ENCODE measurements at places on chromosomes 13 and 19.
A peak's percentile ranks its signal among the peaks of the same experiment; 100 is the strongest.

DNA sequence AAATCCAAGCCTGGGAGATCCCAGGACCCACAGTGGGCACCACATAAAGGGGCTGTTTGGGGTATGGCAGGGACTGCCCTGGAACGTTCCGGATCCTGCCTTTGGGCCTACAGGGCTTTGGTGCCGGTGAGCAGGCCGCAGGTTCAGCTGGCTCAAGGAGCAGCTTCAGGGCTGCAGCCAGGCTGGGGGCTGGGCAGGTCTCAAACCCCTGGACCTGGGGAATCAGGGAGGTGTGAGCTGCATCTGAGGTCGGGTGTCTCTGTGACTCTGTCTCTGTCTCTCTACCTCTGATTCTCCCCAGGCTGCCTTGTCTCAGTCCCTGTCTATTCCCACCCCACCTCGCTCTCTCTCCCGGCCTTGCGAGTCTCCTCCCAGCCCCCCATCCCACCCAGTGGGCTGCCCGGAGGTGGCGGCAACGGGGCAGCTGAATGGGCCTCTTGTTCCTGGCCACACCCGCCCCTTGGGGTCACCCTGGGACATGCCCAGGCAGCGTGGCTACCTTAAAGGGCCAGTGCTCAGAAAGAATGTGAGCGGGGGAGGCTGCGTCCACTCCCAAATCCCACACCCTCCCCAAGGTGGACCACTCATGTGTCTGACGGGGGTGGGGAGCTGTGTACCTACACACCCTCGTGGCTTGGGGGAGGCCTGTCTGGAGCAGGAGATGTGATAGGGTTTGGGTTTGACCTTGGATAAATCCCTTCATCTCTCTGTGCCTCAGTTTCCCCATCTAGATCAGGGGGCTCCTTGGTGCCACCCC lies 31.1 kb downstream of the NFIC start:
- no peak for DNase-seq

DNA sequence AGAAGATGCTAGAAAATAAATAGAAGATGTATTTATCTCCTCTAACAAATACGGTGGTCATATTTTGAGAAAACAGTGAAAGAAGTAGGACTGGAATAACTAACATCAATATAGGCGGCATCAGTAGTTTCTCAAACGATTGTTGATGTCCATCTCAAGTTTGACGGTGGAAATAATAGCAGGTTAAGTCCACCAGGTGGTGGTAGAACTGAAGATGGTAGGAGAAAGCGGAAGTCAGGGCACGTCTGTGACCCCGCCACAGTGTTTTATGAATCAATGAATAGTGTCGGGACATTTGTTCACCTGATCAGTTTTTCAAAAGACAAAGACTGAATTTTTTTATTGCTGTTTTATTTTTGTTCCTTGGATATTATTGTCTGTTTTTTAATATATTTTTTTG lies 706.4 kb upstream of the SLC10A2 start:
- no peak for DNase-seq

DNA sequence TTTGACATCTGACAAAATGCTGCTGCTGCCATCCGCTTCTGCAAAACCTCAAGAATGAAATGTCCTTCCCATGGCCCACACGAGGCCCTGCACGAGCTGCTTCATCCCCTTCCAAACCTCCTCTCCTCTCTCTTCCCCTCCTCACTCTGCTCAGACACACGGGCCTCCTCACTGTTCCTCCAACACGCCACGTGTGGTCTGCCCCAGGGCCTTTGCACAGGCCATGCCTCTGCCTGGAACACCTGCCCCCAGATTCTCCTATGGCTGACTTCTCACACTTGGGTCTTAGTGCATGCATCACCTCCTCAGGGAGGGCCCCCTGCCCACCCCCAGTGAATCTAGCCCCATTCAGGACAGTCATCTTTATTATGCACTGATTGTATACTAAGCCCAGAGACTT lies 15.9 kb downstream of the NRTN start:
- no peak for DNase-seq

DNA sequence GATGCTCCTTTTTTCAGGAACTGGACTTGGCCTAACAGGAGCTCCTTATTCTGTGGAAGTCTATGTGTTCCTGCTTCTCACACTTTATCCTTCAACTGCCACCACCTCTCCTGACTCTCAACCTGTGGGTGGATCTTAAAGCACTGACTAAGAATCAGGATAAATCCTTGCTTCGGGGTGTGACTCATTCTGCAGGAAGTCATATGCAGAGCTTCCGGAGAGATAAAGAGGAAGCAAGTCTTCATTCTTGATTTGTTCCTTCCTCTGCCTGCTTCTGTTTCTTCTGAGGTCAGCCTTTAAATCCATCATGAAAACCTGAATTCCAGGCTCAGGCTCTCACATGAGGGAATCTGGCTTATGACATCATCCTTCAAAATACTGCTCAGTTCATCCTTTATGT lies 137.1 kb upstream of the ATXN8OS start:
- peak; percentile 32 for DNase-seq

DNA sequence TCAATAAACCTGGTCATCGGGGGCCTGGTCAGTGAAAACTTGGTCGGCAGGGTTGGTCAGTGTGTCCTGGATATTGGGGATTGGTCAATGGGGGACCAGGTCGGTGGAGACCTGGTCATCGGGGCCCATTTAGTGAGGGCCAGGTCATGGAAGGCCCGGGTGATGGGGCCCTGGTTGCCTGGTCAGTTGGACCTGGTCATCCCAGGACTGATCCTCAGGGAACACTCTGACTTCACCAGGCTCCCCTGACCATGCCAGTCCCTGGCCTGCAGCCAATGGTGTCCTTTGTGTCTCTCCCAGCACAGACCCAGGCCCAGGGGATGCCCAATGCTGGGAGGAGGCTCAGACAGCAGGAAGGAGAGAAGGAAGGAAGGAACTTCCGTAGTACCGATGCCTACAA lies 42.1 kb upstream of the TPM4 start:
- DNase-seq: no peak

DNA sequence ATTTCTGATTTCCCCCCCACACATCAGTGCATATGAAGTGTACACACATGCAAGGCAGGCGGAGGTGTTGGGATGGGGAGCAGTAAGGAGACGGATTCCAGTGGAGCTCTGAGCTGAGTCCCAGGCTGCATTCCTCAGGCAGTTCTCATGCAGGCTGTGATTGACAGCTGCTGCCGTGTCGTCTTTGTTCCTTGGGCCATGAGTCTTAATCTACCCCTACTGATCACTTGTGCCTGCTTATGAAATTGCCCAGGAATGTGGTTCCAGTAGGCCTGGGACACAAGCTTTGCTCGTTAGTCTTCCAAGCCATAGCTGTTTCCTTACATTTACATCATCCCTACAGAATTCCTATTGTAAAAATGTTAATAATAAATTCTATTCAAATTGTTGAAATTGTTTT lies 1241.9 kb downstream of the UQCRFS1 start:
- peak; percentile 34 for DNase-seq
